ENCODE measurements at places on chromosomes 6 and 20.

DNA sequence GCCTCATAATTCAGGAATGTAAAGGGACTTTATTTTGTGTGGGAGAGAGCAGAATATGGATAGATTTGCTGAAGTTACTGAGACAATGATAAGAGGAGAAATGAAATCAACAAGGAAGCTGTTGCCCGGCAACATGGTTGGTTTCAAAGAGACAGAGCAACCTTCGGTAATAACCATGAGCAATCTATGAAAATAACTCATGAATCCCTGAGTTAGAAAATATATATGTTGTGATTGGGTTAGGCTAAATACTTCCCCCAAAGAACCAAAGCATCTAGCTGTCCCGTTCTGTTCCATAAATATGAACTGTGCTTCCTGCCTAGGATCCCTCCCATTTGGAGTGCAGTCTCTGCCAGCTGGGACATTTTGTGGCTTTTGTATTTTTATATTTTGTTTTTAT lies 23.1 kb downstream of the SERPINB1 start:
- no peak for DNase-seq

DNA sequence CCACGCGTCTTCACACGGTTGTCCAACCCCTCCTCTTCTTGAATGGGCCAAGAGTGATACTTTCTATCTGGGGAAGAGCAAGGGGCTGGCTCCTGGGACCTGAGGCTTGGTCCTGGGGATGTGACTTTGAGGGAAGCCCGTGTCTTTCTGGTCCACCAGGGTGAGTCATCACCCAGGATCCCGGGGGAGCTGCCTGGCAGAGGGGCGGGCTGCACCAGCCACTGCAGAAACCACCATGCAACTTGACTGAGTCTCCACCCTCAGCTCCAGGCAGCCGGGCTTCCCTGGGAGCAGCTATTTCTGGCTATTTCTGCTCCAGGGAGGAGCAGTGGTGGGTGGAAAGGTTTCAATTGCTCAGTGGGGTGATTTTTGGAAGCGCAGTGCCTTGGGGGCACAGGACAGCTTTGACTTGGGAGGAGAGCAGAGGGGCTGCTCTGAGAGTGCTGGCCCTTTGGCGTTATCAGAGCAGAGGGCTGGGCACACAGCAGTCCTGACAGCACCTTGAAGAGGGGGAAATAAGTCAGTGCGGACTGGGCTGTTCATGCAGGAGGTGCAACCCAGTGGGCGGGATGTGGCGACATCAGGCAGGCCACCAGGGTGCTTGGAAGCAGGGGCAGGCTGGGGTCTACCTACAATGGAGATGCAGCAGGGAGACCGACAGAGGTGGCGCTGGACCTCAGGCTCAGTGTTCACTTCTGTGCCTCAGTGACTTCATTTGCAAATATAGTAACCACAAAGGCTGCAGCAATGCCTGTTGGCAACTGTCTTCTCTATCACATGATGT lies 45.1 kb upstream of the FAM83D start:
- DNase-seq, result peak; percentile 60

DNA sequence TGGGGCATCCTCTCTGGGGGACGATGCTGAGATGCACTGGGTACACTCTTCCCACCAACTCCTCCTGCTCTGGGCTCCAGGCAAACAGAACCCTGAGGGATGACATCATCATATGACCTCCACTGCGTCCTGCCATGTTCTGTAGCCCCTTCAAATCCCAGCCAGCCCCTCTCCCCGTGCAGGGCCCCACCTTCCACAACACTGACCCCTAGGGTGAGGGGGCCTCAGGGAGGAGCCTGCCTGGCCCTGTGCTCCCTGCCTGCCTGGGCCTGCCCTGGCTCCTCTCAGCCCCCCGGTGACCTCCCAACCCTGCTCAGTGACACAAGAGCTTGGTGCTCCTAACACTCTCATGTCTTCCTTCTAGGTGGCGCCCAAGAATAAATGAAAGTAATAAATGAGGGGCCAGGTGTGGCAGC lies 9.6 kb upstream of the SPDEF start:
- DNase-seq, result no peak

DNA sequence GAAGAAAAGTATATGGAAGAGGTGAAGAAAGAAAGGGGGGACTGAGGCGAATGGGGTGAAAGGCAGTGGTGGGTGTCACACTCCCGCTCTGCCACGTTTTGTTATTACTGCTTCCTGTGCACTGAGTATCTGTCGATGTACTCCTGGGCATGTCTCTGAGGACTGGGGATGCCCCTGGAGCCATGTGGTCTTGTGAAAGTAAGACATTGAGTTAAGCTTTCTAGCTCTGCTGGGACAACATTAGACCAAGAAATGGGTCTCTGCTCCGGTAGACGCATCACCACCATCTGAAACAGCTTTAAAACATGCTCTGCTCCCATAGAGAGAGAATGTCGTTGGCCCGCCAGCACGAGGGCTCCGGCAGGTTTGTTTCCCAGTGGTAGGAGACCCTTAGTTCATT lies 40.0 kb downstream of the IRF4 start:
- no peak for DNase-seq

- peak; percentile 88 for DNase-seq
Observed at GRCh38 chr6:144064402-144065212, 30.8 kb downstream of the SF3B5 start.

GRCh38 chr20:62617711-62618483 lies 24.4 kb upstream of the SLCO4A1 start:
- peak; percentile 82 for DNase-seq

- no peak for DNase-seq
Observed at GRCh38 chr6:16472349-16473069, 234.1 kb downstream of the GMPR start.

DNA sequence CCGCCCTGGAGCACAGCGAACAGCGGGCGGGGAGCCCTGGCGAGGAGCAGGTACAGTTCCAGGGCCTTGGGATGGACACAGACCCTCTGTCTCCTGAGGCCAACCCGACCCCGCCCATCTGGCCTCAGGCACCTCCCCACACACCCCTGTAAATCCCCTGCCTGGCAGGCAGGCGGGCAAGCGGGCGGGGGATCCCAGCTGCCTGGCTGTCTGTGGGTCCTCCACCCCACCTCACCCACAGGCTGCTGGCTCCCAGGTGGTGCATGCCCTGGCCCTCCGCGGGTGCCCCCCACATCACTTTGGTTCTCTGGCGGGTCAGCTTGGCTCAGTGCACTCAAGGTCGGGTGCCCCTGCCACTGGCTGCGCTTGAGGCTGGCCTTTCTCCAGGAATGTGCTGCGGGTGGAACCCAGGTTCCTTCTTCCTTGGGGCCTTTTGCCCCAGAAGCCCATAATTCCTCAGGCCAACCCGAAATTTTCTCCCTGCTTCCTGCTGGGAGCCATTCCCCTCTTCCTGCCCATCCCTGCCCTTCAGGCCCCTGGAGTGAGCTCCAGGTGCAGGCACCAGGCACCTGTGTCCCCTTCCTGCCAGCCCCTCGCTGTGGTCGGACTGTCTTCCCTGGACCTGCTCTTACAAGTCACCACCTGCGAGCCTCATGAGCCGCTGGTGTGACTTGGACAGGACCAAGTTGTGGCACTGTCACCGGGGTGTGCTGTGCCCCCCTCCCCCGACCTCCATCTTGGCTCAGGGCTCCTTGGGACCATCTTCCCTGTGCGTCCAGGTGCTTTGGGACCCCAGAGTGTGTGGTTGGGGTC lies 5.3 kb upstream of the TNFRSF6B start:
- DNase-seq, result no peak

GRCh38 chr6:46706464-46706863 lies 18.8 kb downstream of the TDRD6 start:
- DNase-seq, result no peak

- no peak for DNase-seq
Observed at GRCh38 chr20:2293971-2294370, 1.8 kb upstream of the TGM3 start.

- DNase-seq, result no peak
Observed at GRCh38 chr20:371755-372542, 8.6 kb upstream of the TRIB3 start.

- DNase-seq, result no peak
Observed at GRCh38 chr6:163489584-163489983, 75.1 kb downstream of the QKI start.

DNA sequence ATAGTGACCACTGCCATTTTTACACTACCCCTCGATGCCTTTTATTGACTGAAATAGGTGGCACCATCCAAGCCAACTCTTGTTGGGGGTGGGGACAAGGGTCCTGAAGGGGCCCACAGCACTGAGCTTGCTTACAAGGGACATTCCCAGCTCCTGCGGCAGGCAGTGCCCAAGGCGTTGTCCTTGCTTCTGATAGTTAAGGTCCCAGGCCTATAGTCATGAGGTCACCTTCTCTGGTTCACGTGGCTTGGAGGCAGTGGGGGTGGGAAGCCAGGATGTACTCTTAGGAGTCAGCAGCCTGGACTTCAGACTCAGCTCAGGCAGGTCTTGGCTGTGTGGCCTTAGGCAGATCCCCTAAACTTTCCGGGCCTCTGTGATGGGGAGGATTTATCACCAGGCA lies 48.6 kb downstream of the TOX2 start:
- DNase-seq, result peak; percentile 49

GRCh38 chr20:59242714-59243626 lies 57.4 kb upstream of the EDN3 start:
- DNase-seq, result no peak

DNA sequence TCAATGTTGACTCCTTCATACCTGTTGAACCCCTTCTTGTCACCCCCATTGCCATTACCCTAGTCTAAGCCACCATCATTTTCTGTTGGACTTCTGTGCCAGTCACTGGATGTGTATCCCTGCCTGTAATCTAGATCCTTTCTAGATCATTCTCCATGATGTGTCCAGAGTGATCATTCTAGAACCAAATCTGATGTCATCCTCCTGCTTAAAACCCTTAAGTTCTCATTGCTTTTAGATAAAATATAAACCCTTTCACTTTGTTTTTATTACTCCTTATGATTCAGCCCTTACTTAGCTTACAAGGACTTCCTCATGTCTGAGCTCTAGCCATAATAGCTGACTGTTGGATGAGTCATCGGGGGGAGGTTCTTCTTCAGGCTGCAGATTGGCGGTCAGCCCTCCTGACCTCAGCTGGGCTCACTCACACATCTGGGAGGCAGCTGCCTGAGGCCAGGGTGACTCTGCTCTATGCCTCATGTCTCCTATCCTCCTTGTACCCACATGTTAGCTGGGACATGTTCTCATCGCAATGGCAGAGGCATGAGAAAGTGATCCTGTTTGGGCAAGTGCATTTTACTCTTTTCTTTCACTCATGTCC lies 287.6 kb downstream of the ESR1 start:
- no peak for DNase-seq

- DNase-seq, result no peak
Observed at GRCh38 chr6:47633141-47633540, 65.2 kb upstream of the ADGRF4 start.

Data from activated effector memory CD4-positive, alpha-beta T cell treated with anti-CD3 and anti-CD28 coated beads, Interleukin-2, amount 50 U/mL, for 16 hours (primary cell).